ENCODE measurements at places on chromosomes 16 and 17. TPM values are rescaled to one million over a fixed set of nuclear protein-coding genes. Genes with fewer than 3 reads are reported as not detected.
A peak's percentile ranks its signal among the peaks of the same experiment; 100 is the strongest.

The SLC52A1 gene
- total RNA-seq: not detected

The CORO6 gene
- 7.1 TPM for total RNA-seq

DNA sequence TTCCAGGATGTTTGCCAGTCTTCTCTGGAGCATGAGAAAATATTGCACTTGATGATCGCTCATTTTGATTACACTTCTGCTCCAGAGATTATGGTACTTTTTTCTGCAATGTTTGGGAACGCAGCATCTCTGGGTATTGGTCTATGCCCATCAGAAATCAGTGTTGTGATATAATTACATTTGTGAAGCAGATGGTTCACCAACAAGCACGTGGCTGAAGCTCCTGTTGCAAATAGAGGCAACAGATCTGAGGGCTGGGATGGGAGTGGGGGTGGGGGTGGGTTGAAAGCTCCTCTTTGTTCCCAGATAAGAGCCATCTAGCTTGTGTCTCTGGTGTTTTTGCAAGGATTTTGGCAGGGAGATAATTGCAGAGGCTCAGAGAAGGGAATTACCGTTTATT, 252.3 kb downstream of the SHISA9 start:
- no peaks in the 10 kb centered on the region for H3K27me3 ChIP-seq
- no peak overlapping the region for H3K27ac ChIP-seq
- H3K4me3 ChIP-seq: no peak overlapping the region
- H3K36me3 ChIP-seq: no peaks in the 10 kb centered on the region
- H3K4me1 ChIP-seq: no peaks in the 10 kb centered on the region

DNA sequence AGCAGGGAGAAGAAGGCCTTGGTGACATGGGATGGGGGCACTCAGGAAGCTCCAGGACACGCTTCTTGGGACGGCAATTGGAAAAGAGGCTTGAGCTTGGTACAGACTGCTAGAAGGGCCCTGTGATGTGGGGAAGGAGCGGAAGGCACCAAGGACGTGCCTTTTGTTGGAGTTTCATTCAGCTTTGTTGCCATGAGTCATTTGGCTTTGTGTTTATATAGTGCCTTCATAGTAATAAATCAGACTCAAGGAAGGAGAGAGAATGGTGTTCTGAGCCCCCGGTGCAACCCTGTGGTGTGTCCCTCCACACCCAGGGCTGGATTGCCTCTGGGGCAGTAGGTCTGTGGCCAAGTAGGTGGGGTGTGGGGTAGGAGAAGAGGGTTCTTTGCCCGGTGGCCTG, 7.4 kb upstream of the TBX4 start:
- peaks cover 33% of the 10 kb centered on the region for H3K27me3 ChIP-seq
- H3K4me3 ChIP-seq: no peak overlapping the region
- no peak overlapping the region for H3K27ac ChIP-seq
- no peaks in the 10 kb centered on the region for H3K4me1 ChIP-seq

- H3K4me3 ChIP-seq: peak overlapping the region; percentile 96
- H3K27ac ChIP-seq: peak overlapping the region; percentile 98
- peaks cover 42% of the 10 kb centered on the region for H3K4me1 ChIP-seq
- peaks cover 50% of the 10 kb centered on the region for H3K36me3 ChIP-seq
Observed at GRCh38 chr17:7573324-7574080, 5.9 kb upstream of the CD68 start.
